Brain (organoid and tissue), 16 donors: ENCODE measurements at places on chromosomes 6 and 20.

- DNase-seq: no peak
Observed at GRCh38 chr6:97361286-97361685, 78.3 kb upstream of the MMS22L start.

GRCh38 chr6:6420107-6420506 is 99.6 kb upstream of the F13A1 start:
- DNase-seq: no peak

- no peak for DNase-seq
Observed at GRCh38 chr6:126422912-126423311, 83.0 kb downstream of the CENPW start.

DNA sequence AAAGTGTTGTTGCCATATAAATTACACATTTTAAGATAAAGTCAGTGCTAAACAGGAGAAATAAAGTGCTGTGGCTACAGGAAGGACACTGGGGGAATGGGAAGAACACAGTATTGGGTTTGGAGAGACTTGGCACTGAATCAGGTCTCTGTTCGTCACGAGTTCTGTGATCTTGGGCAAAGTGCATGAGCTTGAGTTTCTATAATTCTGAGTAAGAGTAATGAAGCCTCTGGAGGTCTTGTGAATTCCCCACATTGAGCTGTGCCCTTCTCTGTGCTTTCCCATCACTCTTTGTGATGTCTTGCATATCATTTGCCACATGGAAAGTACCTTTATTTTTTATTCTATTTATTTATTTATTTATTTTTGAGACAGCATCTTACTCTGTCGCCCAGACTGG is 16.8 kb upstream of the EEF1A1 start:
- no peak for DNase-seq

GRCh38 chr6:18510644-18511033 is 123.5 kb downstream of the RNF144B start:
- DNase-seq: no peak

GRCh38 chr20:10635476-10636208 is 38.2 kb downstream of the JAG1 start:
- no peak for DNase-seq

GRCh38 chr6:42748203-42748898 is 2.4 kb upstream of the TBCC start:
- no peak for DNase-seq

GRCh38 chr20:2353231-2353630 is 27.5 kb upstream of the TGM6 start:
- no peak for DNase-seq

GRCh38 chr6:53862662-53863462 is 68.1 kb downstream of the LRRC1 start:
- peak; percentile 99 for DNase-seq

DNA sequence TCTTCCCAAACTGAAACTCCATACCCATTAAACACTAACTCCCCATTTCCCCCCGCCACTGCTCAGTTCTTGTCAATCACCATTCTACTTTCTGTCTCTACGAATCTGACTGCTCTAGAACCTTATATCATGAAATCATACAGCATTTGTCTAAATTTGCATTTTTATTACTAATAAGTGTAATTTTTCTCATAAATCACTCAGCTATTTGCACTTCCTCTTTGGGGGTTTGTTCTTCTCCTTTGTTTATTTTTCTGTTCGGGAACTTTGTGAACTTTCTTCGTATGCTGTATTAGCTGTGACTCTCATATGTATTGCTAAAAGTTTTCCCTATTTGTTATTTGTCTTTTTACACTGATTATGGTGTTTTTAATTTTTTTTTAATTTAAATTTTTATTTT is 152.2 kb downstream of the SLC16A10 start:
- no peak for DNase-seq

DNA sequence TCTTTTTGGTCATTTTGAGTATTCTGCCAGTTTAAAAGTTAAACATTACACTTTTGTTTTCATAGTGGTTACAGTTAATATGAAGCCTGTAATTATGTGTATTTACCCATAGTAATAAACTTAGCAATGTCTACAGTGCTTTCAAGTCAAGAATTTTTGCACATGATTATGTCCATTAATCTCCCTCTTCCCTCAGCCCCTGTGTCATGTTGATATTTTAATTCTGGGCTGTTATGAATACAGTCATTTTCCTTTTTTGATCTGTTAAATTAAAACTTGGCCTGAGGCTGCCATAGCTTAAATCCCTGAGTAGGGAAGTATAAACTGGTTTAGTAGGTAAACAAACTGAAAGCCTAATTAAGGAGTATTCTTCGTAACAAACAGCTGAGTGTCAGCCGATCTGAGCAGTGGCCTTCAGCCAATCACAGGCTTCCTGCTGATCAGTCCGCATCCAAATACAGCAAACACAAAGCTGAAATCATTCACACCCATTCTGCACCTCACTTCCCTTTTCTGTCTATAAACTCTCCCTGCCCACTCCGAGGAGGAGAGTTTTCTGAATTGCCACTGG is 9.5 kb upstream of the SFT2D1 start:
- DNase-seq: peak; percentile 64

GRCh38 chr6:72588155-72588554 is 33.7 kb upstream of the KCNQ5 start:
- DNase-seq: no peak

GRCh38 chr20:3652676-3653596 is 10.3 kb downstream of the GFRA4 start:
- no peak for DNase-seq

- peak; percentile 26 for DNase-seq
Observed at GRCh38 chr6:91437315-91437729, 850.5 kb upstream of the MAP3K7 start.

DNA sequence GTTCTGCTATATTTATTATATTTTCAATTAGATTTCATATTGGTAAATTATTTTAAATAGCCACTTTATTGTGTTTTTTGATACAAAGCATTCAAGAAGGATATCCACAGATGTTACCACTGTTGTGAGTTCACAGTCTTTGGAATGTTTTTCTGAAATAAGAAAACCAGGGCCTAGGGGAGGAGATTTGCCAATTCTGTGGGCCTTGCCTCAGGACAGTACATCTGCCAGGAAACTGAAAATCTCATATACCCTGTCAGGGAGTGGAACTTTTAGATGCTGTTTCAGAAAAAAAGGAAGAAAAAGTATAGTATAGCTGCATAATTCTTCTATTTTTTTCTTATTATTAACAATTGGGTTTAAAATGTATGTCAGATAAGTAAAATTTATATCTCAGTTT is 995.9 kb upstream of the ADGRB3 start:
- DNase-seq: no peak

GRCh38 chr6:149190224-149190831 is 127.2 kb upstream of the TAB2 start:
- no peak for DNase-seq

- no peak for DNase-seq
Observed at GRCh38 chr6:31222496-31222895, 49.4 kb downstream of the HLA-C start.

- no peak for DNase-seq
Observed at GRCh38 chr6:89874438-89874837, 19.8 kb upstream of the GJA10 start.

GRCh38 chr6:111076024-111076695 is 11.1 kb upstream of the SLC16A10 start:
- DNase-seq: no peak

DNA sequence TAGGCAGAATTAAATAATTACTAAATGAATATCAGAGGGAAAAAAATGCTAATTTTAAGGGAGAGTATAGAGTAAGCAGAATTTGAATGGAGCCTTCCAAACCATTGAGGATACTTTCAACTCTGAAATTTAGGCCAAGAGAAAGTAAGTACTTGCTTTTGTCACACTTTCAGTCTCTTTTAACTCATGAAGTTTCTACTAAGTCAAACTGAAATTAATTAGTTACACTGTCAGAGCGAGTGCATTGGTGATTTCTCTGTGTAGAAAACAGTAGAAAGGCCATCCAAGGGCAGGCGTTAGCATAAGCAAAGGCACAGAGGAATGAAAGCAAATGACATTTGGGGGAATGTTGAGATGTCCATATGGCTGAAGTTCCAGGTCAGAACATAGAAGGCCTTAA is 92.9 kb downstream of the PLEKHG1 start:
- DNase-seq: no peak

GRCh38 chr20:62506087-62506486 is 30.3 kb upstream of the GATA5 start:
- no peak for DNase-seq

DNA sequence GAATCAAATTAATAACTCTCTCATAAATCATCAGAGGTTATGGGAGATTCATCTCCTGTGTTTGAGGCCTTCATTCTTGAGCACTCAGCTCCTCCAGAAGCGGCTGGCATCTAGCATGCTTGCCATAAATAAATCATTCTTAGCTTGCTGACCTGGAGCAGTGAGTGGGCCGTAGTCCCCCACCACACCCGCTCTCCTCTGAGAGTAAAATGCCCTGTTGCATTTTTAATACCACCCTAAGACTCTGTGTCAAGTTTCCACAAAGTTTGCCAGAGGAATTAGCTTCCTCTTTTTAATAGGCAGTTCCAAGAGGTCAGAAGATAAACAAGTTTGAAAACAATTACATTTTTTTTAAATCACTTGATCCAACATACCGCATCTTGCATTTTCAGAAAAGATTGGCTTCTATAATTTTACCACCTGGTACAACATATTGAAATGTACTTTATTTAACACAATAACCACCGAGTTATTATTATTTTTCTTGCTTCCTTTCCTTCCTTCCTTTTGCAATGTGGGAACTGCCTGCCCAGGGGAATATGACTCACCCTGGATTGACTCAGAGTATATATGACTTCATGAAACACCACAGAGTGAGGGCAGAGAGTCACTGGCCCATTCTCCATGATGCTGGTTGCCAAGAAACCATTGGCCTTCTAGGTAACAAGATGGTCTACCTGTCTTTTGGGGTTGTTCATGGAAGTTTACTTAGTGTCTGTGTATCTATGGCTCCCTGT is 29.4 kb upstream of the CLIC5 start:
- DNase-seq: no peak

- no peak for DNase-seq
Observed at GRCh38 chr6:97841763-97842162, 558.7 kb upstream of the MMS22L start.

DNA sequence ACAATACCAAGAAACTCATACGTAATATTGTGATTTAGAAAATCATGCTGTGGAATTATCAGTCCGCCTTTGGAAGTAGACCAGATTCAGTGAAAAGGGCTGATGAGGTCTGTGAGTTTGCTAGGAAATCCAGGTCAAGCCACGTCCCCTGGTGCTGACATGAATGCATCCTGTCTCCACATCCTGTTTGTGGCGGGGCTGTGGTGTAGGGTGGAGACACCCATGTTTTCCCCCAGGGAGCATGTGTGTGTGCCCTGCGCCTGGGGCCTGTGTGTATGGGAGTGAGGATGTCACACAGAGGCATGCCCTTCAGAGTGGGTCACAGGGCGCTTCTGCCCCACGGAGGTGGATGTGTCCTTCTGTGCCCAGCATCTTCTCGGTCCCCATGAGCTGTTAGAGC is 109.1 kb downstream of the SASH1 start:
- no peak for DNase-seq

- no peak for DNase-seq
Observed at GRCh38 chr6:134870677-134871498, 79.0 kb downstream of the ALDH8A1 start.

- peak; percentile 6 for DNase-seq
Observed at GRCh38 chr6:47634210-47635047, 64.0 kb upstream of the ADGRF4 start.

- DNase-seq: no peak
Observed at GRCh38 chr6:110590821-110591351, 114.5 kb upstream of the SLC22A16 start.

DNA sequence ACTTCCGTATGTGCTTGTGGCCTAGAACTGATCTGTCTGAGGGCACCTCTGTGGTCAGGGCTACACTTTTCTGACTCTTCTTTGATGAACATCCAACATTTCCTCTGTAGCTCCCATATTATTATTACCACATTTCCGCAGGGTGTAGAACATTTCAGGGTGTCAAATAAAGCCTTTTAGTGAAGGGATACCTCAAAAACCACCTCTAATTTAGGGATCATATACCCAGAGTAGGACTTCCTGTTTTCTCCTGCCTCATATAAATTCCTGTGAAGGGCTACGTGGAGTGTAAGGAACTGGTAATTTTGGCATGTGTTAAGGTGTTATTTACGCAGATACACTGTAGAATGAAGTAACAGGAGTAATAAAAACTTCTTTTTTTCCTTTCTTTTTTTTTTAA is 5.5 kb upstream of the MUC22 start:
- no peak for DNase-seq

DNA sequence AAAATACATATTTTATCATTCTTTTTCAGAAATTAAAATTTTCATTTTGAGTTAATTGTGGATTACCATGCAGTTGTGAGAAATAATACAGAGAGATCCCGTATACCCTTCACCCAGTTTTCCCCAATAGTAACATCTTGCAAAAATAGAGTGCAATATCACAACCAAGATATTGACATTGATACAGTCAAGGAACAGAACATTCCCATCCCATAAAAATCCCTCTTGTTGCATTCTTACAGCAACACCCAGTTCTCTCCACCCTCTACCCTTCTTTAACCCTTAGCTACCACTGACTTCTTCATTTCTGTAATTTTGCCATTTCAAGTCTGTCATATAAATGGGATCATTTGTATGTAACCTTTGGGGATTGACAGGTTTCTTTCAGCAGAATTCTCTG is 6.9 kb upstream of the AKAP12 start:
- no peak for DNase-seq

DNA sequence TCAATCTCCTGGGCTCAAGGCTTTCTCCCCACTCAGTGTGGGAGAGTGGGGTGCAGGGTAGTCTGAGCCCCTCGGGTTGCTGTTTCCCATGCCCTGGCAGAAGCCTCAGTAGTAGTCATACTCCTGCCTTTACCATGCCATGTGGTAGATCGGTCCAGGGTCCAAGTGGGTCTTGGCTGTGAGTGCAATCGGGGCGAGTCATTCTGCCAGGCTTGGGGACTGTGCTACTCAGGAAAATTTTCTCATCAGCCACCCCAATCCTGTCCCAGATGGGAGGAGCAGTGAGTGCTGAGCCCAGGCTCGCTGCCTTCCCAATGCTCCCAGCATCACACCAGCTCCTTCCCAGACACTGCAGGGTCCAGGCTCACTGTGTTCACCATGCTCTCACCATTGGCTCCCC is 10.7 kb upstream of the RAET1L start:
- DNase-seq: no peak

GRCh38 chr20:60206259-60206658 is 248.0 kb downstream of the CDH26 start:
- DNase-seq: peak; percentile 33

- DNase-seq: no peak
Observed at GRCh38 chr20:22555791-22556564, 28.4 kb downstream of the FOXA2 start.

- no peak for DNase-seq
Observed at GRCh38 chr20:25476106-25477013, 68.9 kb downstream of the GINS1 start.

GRCh38 chr20:62925420-62926228 is 681 bp downstream of the DIDO1 start:
- DNase-seq: peak; percentile 32

DNA sequence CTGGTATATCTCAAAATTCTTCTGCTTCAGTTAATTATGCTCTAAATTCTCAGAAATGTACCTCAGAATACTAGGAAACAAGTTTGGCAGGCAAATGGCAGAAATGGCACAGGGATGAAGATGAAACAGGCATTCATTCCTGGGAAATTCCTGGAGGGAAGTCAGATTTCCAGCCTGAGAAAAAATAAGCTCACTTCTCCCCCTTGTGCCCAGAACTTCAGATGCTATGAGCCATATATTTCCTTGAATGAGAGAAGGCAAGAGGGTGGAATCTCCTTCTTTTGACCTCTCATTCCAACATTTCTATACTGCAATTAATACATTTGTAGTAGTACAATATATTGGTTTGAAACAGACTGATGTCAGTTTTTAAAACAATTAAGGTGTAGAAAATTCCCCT is 22.8 kb downstream of the RGS17 start:
- DNase-seq: peak; percentile 8
